Fibroblast of the aortic adventitia (primary cell): ENCODE measurements at places on chromosomes 2 and 18. TPM values are rescaled to one million over a fixed set of nuclear protein-coding genes. Genes with fewer than 3 reads are reported as not detected.

Gene ARPC2
- total RNA-seq, result 121 and 368 TPM in 2 replicates

Gene PLA2R1
- total RNA-seq, result 25.0 and 27.0 TPM in 2 replicates

Gene ITGAV
- 174 and 193 TPM in 2 replicates for total RNA-seq

Gene RAX
- total RNA-seq, result not detected in 2 replicates

Gene MSH2
- 13.7 and 33.4 TPM in 2 replicates for total RNA-seq

Gene MARCHF4
- total RNA-seq, result 0.57 and 1.3 TPM in 2 replicates

Gene C2orf78
- not detected in 2 replicates for total RNA-seq

Gene GCG
- not detected in 2 replicates for total RNA-seq

Gene CCDC85A
- total RNA-seq, result 0.45 and 1.8 TPM in 2 replicates

Gene RESP18
- not detected in 2 replicates for total RNA-seq

Gene REG3A
- total RNA-seq, result not detected in 2 replicates

Gene DNAJC27
- 3.8 and 5.6 TPM in 2 replicates for total RNA-seq

Gene LOXHD1
- not detected in 2 replicates for total RNA-seq

Gene COLEC11
- total RNA-seq, result 0.09 and 0.65 TPM in 2 replicates

Gene TMEM178A
- total RNA-seq, result 0.36 TPM in 1 of 2 replicates, not detected in the other

Gene FBXO48
- total RNA-seq, result under 0.01 and 0.99 TPM in 2 replicates

Gene VAMP5
- total RNA-seq, result 33.8 and 56.2 TPM in 2 replicates

Gene HOXD10
- total RNA-seq, result not detected in 2 replicates

Gene SLC40A1
- 19.7 and 306 TPM in 2 replicates for total RNA-seq

Gene RAB6C
- not detected in 2 replicates for total RNA-seq

Gene SFTPB
- total RNA-seq, result 0.09 TPM in 1 of 2 replicates, not detected in the other

Gene VWA3B
- total RNA-seq, result not detected in 2 replicates

Gene GPC1
- total RNA-seq, result 44.7 and 69.6 TPM in 2 replicates

Gene TUBA3E
- total RNA-seq, result not detected in 2 replicates

Gene FAP
- total RNA-seq, result 150 and 228 TPM in 2 replicates

Gene LMAN1
- total RNA-seq, result 182 and 207 TPM in 2 replicates

Gene RPS27A
- 1,779 and 1,984 TPM in 2 replicates for total RNA-seq

Gene POTEC
- total RNA-seq, result under 0.01 TPM in 1 of 2 replicates, not detected in the other

Gene RRM2
- total RNA-seq, result 3.3 and 91.4 TPM in 2 replicates

Gene BOLL
- total RNA-seq, result not detected in 2 replicates

Gene ALPG
- not detected in 2 replicates for total RNA-seq

Gene DSEL
- total RNA-seq, result 18.5 and 108 TPM in 2 replicates

Gene ERFE
- total RNA-seq, result 2.8 and 3.4 TPM in 2 replicates

Gene ARHGAP15
- total RNA-seq, result not detected in 2 replicates
